Fibroblast of the aortic adventitia (primary cell): ENCODE measurements at places on chromosomes 1 and 21. TPM values are rescaled to one million over a fixed set of nuclear protein-coding genes. Genes with fewer than 3 reads are reported as not detected.

DNA sequence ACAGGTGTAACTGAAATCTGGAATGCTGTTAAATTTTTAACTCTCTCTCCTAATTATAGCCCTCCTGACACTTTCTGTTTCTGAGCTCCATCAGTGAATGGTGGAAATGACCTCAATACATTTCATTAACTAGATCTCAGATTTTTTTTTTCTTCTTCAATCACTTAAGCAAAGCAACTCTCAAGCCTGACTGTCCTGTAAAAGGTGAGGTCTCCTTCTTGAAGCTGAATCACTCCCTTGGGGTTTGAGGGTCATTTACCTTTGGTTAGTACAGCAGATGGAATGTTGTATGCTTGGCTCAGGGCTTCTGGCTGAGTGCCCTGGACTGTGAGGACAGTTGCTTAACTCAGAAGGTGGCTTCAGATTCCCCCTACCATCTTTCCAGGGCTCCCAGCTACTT, 518.7 kb downstream of the PTPRC start:
- DNase-seq = peak; percentile 39

- DNase-seq = no peak
Measured at GRCh38 chr1:245246433-245246832, 91.6 kb downstream of the KIF26B start.

DNA sequence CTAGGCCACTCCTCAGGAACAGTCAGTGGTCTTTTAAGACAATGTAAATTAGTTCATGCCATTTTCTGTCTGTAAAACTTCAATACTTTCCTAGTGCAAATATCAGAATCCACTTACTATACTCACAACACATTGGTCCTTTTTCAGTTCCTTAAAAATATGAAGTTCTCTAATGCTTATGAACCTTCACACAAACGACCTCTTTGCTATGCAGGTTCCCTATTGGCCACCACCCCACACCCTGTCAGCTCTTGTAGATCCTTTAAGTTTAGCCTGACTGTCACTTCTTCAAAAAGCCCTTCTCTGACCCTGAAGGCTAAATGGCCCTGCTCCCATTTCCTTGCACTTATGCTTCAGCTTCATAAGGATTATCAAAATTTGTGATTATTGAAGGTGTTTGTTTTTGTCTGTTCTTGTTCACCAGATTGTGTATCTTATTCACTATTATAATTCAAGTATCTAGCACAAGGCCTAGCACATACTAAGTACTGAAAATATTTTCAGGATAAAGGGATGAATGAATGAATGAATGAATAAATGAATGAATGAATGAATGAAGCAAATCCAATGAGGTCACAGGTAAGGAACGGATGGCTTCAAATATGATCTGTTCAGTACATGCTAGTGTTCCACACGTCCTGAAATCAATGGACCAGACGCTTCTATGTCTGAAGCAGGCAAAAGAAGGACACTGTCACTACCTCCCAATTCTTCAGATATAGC, 373.9 kb downstream of the VAV3 start:
- DNase-seq = no peak

DNA sequence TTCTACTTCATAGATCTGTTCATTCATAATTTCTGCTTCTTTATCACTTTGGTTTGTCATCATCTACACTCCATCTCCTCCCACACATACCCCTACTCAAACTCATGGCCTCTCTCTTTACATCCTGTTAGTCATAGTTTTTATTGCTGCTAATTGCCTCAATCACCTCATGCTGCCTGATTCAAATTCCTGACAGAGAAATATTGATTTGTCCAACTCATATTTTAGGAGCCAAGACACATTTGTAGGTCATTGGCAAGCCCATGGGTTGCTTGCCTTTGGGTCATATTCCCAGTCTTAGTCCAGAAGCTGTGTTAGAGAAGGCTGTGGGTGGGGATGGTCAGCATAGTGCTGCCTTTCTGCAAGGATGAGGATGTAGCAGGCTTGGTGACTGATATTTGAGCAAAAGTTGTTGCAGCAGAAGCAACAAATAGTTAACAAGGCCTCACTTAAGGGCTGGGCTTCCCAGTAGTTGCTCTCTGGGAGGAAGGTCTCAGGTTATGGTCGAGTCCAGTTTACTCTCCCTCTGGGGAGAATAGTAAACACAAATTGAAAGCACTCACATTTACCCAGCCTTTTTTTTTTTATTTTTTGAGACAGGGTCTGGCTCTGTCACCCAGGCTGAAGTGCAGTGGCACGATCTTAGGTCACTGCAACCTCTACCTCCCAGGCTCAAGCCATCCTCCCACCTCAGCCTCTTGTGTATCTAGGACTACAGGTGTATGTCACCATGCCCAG, 22.4 kb upstream of the EPS15 start:
- DNase-seq = no peak

- DNase-seq = no peak
Measured at GRCh38 chr1:92352856-92353255, 54.0 kb downstream of the RPAP2 start.

GRCh38 chr21:35940074-35940927, 120.0 kb downstream of the SETD4 start:
- DNase-seq = peak; percentile 89

DNA sequence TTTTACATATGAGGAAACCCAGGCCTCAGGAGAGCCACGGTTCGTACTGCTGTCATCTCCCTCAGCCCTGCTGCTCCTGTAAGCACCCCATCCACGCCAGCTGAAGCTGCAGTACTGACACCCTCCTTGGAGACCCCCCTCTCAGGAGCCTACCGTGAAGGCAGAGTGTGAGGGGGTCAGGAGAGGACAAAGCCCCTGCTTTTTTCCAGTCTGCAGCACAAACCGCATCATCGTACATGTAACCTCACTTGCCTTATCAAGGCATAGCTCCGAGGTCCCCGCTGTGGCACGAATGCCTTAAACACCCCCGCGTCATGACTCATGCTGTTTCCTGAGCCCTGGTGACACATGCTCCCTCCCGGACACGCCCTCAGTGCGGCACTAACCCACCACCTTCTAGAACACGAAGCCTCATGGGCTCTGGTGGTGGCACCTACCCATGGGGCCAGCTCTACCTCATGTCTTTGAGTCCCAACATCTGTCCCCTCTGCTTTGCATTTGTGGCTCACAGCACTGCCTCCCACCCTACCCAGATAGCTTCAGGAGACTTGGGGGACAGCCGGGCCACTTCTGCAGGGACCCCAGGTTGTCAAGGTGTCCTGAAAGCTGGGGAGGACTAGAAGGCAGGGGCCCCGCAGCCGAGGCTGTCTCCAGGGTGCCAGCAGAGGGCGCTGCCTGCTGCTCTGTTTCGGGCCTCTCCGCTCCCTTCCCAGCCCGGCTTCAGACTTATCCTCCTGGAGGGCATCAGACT, 4.9 kb downstream of the SH3BGRL3 start:
- DNase-seq = peak; percentile 90

GRCh38 chr1:24126018-24126671, 14.2 kb upstream of the MYOM3 start:
- DNase-seq = peak; percentile 34

GRCh38 chr1:21379571-21379970, 60.4 kb upstream of the NBPF3 start:
- no peak for DNase-seq

DNA sequence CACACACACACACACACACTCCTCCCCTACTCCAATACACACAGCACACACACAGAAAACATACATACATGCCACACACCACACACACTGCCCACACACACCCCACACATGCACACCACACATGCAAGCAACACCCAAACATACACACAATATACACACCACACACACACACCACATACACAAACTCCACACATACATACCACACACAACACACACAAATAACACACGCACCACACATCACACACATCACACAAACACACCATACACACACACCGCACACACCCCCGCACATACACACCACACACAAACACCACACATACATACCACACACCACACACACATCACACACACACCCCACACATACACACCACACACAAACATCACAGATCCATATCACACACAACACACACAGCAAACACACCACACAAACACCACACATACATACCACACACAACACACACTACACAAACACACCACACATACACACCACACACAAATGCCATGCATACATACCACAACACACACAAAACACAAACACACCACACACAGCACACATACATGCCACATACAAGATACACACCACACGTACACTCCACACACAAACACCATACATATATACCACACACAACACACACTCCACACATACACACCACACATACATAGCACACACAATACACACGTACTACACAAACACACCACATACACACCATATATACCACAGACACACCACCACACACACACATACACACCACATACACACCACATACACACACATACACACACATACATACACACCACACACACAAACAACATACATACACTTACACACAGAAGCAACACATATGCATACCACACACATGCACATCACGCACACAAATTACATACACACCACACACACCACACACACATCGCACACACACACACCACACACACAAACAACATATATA, 932 bp upstream of the RAB7B start:
- no peak for DNase-seq

DNA sequence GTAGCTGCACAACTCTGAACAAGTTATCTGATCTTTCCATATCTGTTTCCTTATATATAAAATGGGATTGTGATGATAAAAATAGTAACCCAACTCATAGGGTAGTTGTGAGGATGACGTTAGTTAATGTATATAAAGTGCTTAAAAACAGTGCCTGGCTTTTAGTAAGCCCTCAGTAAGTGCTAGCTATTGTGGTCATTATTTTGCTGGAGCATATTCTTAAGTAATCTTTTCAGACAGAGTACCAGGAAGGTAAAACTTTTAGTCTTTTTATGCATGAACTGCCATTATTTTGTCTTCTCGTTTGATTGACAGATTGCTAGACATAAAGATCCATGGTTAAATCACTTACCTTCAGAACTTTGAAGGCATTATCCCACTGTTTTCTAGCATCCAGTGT, 62.5 kb upstream of the SIM2 start:
- no peak for DNase-seq

- DNase-seq = peak; percentile 6
Measured at GRCh38 chr1:117267232-117267774, 56.6 kb upstream of the VTCN1 start.

- DNase-seq = peak; percentile 83
Measured at GRCh38 chr1:40877698-40878097, 15.5 kb upstream of the CITED4 start.

DNA sequence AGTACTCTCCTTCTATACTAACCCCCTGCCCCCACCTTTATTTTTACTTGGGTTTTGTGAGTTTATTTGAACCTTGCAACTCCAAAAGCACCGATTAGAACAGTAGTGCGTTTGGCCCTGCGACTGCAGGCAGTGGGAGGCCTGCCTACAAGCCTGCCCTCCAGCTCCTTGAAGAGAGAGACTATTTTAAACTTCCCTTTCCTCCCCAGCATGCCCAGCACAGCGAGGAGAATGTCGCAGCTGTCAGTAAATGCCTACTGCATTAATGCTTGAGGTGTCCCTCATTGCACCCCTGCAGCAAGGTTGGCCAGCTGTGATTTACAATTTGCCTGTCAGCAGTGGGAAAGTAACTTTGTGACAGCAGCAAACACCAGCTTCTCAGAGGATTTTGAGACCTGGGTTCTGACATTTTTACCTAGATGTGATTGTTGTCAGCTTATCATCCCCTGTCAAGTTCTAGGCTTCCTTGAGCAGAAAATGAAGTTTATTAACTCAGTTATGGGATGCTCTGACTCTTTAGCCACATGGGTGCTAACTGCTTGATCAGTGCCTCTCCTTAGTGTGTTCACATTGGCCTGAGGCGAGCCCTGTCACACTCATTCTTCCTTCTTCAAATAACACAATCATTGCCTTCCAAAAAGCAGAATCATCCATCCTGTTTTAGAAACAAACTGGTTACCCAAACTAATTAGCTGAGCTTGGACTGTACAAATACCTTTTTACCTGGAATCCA, 170.6 kb downstream of the PDE4B start:
- no peak for DNase-seq

- DNase-seq = no peak
Measured at GRCh38 chr1:240720976-240721375, 109.0 kb upstream of the GREM2 start.

- DNase-seq = peak; percentile 97
Measured at GRCh38 chr1:28437924-28438699, 67.7 kb upstream of the RCC1 start.

DNA sequence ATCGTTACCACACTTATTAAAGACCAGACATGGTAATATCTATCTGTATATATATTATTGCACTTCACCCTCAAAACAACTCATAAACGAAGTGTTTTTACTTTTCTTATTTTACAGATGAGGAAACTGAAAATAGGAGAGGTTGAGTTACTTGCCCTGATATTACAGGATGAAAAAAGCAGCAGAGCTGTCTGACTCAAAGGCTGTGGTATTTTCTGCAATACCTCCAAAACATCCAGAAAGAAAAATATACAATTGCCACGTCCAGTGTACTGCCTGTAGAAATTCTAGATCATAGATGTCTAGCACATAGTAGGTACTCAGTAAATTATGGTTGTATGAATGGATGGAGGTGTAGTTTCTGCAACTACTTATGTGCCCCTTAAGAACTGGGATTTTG, 5.2 kb upstream of the TARBP1 start:
- peak; percentile 35 for DNase-seq

GRCh38 chr1:75996196-75996595, 64.0 kb upstream of the ASB17 start:
- DNase-seq = no peak

DNA sequence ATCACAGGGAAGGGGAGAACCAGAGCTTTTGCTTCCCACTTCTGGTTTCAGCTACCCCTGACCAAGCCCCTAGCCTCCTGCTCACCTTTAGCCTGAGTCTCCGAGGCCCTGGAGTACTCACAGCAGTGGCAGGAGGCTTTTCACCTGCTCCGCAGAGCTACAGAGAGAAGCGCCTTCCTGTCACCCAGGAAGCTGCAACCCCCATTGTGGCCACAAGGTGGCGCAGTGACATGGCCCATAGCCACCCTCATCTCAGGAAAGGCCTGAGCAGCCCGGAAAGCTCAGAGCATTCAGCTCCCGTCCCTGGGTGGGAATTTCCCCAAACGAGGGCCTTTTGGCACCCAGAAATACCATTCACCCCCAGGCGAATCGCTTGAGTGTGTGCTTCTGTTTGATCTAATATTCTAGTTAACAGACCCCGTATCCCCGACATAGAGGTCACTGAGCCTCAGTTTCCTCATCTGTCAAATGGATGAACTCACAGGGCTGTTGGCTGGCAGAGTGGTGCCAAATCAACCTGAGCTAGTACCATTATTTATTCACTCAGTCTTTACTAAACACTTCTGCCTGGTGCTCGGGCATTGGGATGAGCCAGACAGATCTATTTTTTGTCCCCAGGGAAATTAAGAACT, 25.3 kb downstream of the A3GALT2 start:
- DNase-seq = peak; percentile 79

Gene SERPINC1
- total RNA-seq = not detected in 2 replicates

Gene NHLH1
- not detected in 2 replicates for total RNA-seq

Gene WNT9A
- total RNA-seq = 0.41 and 0.99 TPM in 2 replicates

Gene UBXN10
- total RNA-seq = not detected in 2 replicates

Gene AIRE
- total RNA-seq = not detected in 2 replicates

Gene CDA
- 0.27 TPM in 1 of 2 replicates, not detected in the other for total RNA-seq

Gene ASCL5
- total RNA-seq = not detected in 2 replicates

Gene TNNI3K
- 1.6 TPM in 1 of 2 replicates, not detected in the other for total RNA-seq

Gene CYP4B1
- not detected in 2 replicates for total RNA-seq
